ENCODE measurements at places on chromosomes 2 and 18. TPM values are rescaled to one million over a fixed set of nuclear protein-coding genes. Genes with fewer than 3 reads are reported as not detected.

- no peak for DNase-seq
These were observed 121.8 kb downstream of the TDRD15 start for GRCh38 chr2:21245565-21245964.

- DNase-seq, result no peak
These were observed 13.8 kb downstream of the PDIA6 start for GRCh38 chr2:10798783-10799182.

Gene SPP2
- not detected for total RNA-seq

Gene MARCHF7
- 86.6 TPM for total RNA-seq
